T-cell (primary cell): ENCODE measurements at places on chromosomes 7 and 10. TPM values are rescaled to one million over a fixed set of nuclear protein-coding genes. Genes with fewer than 3 reads are reported as not detected.

Gene GOLGA7B
- 12.2 TPM for total RNA-seq

DNA sequence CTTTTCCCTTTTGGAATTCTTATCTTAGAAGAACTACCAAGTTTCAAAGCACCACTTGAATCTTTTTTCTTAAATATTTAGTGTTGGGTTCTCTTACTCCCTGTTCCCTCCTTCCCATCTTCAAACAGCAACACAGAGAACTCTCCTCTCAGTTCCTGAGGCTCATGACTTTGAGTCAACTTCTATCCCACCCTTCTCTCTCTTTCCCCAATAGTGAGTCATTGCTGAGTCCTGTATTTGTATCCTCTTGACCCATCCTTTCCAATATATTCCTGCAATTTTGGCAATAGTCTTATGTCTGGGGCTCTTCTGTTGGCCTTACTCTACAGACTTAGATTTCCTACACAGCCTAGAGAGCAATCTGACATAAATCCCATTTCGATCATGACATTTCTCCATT lies 20.8 kb upstream of the JCAD start:
- no peak for DNase-seq

GRCh38 chr7:129739427-129739826 lies 127.9 kb downstream of the NRF1 start:
- no peak for DNase-seq

Gene CCDC172
- not detected for total RNA-seq

- no peak for DNase-seq
These were observed 54.5 kb downstream of the CUL2 start for GRCh38 chr10:35035606-35036005.

Gene TFR2
- total RNA-seq = 3.8 TPM

Gene UBN2
- 21.7 TPM for total RNA-seq

GRCh38 chr7:116093516-116094301 lies 63.1 kb upstream of the TFEC start:
- no peak for DNase-seq

DNA sequence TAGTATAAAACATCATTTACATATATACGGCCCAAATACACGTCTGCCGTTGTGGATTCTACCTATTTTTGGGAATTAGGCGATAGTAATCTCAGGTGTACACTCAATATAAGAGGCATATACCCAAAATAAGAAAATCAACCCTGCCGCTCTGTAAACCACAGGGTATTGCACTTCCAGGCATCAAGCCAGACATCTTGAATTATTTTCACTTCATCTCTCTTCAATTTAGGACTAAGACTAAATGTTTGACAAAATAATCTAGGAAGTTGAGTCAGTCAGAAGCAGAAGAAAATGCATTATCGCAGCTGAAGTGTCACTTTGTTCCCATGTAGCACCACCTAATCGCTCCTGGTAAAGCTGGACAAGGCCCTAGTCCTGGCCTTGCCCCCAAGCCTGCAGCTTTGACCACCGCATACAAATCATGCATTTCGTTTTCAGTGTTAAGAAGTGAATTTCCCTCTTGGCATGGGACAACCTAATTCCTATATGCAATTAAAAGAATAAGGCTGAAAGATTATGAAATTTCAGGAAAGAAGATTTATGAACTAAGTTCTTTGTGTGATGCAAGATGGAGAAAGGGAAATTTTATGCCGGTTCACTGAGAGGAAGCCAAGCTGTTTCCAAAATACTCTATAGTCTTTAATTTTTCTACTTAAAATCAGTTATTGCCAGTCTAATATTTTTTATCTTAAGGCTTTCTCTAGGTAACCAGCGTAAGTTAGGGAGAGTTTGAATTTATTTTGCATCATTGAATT lies 26.0 kb downstream of the CABCOCO1 start:
- DNase-seq = no peak

DNA sequence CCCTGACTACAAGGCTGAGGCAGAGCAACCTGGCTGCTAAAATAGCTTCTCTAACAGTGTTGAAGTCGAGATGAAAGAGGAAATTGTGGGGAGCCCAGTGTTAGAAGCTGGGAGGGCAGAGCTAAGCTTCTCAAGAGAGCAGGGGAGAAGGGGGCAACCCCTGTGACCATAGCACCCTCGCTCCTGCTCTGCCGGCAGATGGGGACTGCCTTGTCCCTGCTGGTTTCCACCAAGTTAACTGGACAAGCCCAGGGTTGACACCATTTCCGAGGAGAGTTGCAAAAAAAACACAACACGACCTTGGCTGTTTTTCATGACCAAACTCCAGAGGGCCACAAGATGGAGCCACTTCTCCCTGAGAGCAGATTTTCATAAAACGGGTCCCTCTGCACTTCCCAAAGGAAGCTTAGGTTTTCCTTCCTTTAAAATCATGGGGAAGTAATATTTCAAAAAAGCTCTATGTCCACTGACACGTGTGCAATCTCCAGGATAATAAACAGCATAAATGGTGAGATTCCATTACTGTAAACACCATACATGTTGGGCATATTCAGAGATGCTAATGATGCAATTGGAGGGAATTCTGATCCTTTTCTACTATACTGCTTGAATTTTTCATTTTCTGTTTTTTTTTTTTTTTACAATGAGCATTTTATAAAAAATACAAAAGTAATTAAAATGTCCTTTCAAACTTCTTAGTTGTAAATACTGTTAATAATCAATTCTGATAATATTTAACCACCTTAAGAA lies 140.4 kb downstream of the PIP4K2A start:
- peak; percentile 13 for DNase-seq

- no peak for DNase-seq
These were observed 8.2 kb upstream of the NDUFB2 start for GRCh38 chr7:140688341-140688740.

DNA sequence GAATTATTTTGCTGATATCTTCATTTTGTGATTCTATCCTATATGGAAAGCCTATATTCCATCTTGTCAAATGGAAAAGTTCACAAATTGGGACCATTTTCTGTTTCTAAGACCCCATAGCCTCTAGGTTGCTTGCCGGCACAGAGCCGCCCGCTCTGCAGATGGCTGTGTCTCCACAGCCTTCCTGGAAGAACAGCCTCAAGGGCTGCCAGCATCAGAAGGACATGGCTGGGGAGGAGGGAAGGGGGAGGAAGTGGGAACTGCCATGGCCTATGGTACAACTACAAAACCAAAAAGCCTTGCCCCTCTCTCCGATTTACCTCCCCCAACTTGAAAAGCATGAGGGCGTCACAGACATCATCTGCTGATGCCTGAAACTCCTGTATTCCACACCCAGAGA lies 75.9 kb downstream of the LANCL2 start:
- DNase-seq = no peak

- no peak for DNase-seq
These were observed 53.0 kb downstream of the COPG2 start for GRCh38 chr7:130615583-130615982.
